ENCODE measurements at places on chromosomes 2 and 18.
A peak's percentile ranks its signal among the peaks of the same experiment; 100 is the strongest.

GRCh38 chr2:191051825-191052778, 38.1 kb upstream of the STAT1 start:
- DNase-seq, result no peak

GRCh38 chr2:43399515-43400264, 173.3 kb upstream of the ZFP36L2 start:
- no peak for DNase-seq

DNA sequence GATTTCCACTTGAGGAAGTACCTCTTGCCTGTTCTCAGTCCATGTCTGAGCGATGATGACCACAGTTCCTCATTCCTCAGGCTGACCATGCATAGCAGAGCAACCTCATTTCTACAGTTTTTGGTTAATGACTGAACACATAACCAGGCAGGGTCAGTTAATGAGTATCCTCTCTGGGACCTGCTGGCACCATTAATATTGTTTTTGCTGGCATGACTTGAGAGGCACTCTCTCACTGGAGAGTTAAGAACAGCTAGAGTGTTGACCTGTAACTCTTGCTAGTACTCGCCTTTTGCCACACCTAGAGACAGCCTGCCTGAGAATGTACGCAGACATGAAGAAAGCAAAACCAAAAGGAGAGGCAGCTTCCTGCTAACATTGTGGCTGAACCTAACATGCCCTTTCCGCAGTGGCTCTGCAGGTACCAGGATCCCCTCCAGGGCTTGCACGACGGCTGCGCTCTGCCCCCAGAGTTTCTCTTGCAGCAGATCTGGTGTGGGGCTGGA, 23.9 kb downstream of the PECR start:
- DNase-seq, result peak; percentile 61

DNA sequence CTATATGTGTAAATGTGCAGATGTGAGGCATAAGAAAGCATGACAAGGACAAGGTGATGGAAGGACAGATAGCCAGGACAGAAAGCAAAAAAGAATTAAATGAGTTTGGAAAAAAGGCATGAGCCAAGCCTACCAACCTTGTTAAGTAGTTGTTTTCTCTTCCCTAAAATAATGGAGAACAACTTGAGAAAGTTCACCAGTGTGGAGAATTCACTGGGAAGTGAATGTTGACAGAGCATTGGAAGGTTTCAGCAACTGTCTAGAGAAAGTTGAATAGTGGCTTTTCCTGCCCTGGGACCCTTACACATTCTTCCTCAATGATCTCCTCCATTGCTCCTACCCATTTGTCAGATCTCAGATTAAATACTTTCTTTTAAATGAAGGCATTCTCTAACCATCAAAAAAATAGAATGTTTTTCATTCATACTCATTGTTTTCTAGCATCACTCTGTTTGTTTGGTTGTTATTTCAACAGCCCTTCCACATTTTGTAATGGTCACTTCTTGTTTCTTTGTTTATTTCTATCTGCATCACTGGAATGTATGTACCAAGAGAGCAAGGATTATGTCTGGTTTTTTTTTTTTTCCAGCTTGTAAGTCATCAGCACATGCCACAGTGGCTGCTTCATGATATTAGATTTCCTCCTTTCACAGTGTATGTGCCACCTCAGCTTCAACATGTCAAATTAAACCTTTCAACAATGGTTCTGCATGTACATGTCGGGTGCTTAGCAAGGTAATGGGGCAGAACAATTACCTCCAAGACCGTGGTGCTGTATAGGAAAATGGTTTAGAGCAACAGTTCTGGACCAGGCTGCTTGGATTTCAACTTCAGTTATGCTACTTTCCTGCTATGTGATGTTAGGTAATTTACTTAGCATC, 586.0 kb upstream of the VRK2 start:
- no peak for DNase-seq

GRCh38 chr2:133802409-133803039, 234.3 kb upstream of the NCKAP5 start:
- no peak for DNase-seq

DNA sequence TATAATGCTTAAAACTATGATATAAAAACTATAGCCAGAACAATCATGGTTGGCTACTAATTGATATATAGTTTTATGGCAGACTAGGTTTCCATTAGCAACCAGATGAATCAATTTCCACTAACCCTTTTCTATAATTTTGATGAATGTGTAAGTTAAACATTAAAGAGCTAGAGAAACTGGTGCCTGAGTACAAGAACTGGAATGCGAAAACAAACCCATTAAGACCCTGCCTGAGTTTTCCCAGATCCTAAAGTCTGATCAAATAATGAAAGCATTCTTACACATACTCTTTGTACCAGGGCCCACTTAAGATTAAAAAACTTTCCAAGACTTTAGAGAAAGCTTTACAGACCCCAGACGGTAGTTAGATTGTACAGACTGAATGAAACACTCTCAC, 21.3 kb downstream of the MRPL19 start:
- DNase-seq, result no peak

DNA sequence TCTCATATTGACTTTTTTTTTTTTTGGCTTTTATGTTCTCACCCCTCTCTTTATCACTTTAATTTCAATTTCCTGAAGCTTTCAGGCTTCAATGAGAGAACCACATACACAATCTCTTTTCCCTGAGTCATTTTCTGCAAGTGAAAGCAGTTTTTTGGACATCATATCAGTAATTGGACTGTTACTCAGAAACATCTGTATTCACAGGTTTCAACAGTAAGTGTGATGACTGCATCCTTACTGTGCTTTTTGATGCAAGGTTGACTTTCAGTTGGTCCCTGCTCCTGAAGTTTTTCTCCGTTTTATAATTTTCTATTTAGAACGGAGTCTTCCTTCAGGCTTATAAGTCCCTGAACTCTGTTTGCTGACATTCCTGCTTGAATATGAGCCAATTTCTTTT, 70.5 kb upstream of the CCBE1 start:
- DNase-seq, result no peak

GRCh38 chr18:74503137-74503536, 7.0 kb downstream of the CNDP2 start:
- DNase-seq, result no peak

DNA sequence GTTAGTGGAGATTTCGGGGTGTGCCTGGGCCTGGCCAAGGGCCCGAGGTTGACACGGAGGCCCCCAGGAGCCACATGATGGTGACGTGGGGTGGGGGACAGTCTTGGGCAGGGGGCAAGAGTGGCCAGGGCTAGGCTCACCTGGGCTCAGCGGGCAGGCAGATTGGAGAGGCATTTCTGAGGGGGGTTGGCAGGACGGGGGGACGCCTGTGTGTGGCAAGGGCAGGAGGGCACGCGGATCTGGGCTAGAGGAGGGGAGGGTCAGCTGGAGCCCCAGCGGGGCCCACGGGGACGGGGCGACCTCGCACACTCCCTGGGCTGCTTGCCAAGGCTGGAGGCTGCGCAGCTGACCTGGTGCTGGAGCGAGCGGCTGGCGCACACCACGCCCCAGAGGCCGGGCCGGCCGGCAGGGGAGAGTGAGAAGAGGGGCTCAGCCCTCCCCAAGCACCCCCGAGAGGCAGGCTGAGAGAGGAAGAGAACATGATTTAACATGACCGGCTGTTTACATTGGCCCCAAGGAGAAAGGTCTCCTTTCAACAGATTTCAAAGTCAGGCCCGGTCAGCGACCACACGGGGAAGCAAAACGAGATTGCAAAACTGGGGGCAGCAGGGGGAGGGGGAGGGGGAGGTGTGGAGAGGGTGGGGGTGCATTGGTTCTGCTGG, 38.0 kb upstream of the SNED1 start:
- DNase-seq, result no peak

DNA sequence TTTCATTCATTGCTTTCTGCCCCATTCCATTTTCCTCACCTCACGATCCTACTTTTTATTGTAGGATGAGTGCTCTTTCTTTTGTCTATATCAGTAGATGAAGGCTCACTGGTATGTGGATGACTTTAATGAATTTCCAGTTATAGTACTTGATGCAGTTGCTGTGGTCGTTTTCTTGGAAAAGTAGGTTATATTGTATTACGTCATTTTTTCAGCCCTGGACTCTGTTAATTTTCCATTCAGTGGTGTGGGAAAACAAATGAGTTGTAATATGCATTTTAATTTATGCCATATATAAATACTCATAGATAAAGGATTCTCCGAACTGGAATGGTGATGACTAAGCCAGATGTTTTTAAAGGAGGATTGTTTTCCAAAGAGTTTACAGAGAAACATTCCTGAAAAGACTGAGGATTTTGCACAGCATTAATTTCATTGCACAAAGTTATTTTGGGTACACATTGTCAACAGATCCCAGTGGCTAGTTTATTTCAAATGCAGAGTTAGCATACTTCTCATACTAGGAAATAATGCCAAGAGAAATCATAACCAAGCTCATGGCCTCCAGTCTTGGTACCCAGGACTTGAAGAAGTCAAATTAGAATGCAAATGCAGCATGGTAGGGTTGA, 189.7 kb downstream of the PAX3 start:
- DNase-seq, result no peak

GRCh38 chr18:65628390-65628789, 122.4 kb upstream of the CDH7 start:
- no peak for DNase-seq

- no peak for DNase-seq
Observed at GRCh38 chr18:57210716-57211411, 64.0 kb downstream of the BOD1L2 start.

- no peak for DNase-seq
Observed at GRCh38 chr2:13919981-13920382, 712.5 kb upstream of the LRATD1 start.

DNA sequence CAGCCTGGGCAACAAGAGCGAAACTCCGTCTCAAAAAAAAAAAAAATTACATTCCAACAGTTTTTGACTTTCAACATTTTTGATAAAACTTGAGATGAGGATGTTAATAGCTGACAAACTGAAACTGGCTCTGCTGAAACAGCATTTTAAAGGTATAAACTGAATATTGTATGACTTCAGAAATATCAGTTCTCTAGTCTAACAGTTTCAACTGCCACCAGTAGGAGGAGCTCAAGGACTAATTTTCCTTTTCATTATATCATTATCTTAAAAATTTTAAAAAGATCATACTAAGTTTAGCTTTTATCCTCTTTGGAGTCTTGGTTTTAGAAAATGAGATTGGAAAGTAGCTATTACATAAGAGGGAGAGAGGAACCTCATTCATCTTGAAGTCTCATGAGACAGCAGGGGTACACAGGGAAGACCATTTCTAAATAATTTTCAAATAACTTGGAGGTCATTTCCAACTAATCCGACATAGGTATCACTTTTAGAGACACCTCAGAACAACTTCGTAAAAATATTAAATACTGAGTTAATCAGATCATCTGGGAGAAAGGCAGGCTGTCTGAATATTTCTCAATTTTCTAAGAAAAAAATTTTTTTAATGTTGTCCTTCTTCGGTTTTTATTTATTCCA, 37.6 kb upstream of the MCM6 start:
- peak; percentile 41 for DNase-seq

DNA sequence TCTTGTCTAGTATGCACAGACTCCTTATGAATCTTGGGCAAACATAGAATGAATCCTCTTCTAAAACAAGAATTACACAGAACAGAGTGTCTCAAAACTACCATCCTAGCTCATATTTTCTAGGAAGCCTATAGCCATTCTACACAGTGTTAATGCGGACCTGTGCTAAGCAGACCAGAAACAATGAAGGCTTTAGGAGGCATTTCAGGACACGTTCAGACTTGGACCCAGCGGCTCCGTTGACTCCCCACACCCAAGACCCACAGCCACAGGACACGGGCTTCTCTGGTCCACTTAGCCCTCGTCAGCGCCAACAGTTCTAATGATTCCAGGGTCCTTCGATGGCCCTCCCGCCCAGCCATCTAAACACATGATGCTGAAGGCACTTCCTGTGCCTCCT, 182.2 kb downstream of the BCL11A start:
- no peak for DNase-seq

DNA sequence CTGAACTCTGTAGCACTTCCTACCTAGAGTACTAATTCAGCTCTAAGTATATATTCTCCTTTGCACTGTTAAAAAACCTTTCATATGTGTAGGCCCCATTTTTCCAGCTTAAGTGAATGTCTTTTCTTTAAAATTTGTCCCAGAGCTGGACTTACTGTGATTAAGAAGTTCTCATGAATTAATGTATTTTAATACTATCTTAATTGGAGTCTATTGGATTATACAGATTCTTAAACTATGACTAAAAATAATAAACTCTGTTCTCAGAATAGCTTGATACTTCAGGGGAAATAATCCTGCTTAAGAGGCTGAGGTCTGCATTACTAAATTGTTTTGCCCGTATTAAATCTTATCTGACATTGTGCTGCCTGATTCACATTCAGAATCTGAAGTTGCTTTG, 223.3 kb downstream of the RIT2 start:
- DNase-seq, result no peak

DNA sequence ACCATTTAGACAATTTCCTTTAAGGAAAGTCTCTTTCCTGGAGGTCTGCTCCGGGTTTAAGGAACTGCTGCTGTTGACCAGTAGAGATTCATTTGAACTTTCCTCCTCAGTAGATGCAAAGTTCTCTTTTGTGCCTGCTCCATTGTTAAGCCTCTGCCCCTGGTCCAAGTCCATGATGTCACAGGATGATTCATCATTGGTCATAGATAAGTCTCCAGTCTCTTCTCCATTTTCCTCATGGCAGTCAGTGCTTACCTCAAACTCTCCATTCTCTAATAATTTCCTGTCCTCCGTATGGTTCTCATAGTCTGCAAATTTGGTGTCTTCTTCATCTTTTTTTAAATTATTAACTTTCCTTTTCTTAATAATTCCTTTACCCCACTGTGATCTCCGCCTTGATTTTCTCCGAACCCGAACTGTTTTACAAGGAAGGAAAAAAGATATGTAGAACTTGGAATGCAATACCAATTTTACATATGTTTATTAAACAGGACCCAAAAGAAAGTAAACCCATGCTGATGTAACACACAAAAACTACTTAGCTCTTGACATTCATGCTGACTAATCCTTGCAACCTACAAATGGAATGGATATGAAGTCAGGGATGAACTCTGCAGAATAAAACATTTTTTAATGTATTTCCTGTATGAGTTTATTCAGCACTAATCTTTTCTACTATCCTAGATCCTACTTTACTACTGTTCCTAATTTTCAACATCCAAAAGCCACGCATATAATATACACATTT, 169.1 kb downstream of the ATAD2B start:
- no peak for DNase-seq

DNA sequence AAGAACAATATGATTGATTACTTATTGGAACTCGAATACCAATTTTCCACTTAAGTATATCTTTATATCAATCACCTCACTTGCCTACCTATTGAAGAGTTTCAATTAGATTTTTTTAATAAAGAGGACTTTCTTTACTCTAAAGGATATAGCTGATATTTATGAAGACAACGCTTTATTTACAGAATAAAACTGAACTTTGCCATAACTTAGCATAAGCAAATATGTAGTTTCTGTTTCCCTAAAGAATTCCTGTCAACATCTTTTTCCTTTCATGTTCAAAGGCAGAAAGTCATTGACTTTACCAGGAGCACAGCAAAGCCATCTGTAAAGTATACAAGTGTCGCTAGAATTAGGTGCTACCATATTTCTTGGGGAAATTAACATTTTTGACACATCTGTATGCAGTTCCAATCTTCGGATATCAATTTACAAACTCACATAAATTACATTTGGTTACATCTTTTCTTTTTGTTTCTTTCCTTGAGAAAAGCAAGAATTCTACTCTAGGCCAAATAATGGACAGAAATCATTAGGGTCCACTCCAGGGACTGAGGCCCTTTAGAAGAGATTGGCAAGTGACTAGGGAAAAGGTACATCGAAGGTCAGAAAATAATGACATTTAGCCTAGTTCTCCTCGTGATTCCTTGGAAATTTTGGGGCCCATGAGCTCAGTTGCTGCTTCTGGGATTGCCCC, 7.5 kb upstream of the SCN1A start:
- no peak for DNase-seq

GRCh38 chr18:57397440-57398132, 37.6 kb upstream of the ONECUT2 start:
- DNase-seq, result no peak

GRCh38 chr18:44887227-44887631, 206.5 kb downstream of the SETBP1 start:
- DNase-seq, result no peak
